ENCODE measurements at places on chromosomes 16 and 17.

GRCh38 chr17:70961341-70961740 lies 792.0 kb downstream of the KCNJ2 start:
- no peak for DNase-seq

DNA sequence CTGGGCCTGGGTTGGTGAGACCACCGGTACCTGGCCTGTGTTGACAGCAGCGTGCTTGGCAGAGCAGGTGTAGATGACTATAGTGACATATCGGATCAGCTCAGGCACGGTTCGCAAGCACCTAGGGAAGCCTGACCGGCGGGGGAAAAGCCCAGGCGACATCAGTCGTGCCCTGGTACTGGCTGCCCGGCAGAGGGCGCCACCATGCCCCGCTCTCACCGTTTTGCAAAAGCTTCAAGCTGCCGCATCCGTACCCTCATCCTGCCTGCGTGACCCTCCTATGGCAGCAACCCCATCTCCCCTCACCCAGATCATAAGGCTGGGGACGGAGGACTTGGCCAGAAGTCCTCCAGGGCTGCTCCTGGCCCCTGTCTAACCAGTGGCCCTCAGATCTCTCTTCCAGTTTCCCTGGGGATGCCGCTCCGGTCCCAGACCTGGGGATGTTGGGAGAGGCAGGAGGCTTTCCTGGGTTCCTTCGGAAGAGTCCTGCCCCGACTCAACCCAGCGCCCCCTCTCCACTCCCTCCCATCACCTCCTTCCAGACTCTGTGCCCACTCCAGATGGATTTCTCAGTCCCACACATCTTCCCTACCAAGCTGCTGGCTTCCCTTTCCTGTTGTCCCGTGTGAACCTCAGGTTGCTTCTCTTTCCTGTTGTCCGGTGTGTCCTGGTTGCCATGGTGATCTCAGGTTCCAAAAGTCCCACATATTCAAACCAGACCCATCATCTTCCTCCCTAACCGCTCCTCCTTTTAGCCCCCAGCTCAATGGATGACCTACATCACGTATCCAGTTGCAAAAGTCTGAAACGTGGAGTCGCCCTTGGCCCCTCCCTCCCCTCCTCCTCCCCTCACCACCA lies 13.7 kb downstream of the ALOX12B start:
- DNase-seq: no peak

DNA sequence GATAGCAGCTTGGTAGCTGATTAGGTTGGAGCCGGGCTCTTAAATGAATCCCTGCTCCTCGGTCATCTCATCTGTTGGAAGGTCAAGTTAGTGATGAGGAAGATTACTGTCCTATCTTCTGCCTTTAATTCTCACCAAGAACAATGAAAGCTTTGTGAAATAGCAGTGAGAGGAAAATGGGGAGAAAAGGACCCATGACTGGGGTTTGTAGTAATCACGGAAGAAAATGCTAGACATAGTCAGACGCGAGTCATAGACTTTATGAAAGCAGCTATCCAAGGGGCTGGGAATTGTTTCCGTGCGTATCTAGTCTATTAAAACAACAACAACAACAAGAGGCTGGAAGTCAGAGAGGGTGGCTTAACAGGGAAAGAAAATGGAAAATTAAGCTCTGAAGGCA lies 18.3 kb downstream of the PIK3R5 start:
- DNase-seq: no peak

- DNase-seq: no peak
Observed at GRCh38 chr16:79071424-79071823, 529.1 kb downstream of the MAF start.

- no peak for DNase-seq
Observed at GRCh38 chr17:72646176-72646575, 446.3 kb downstream of the SLC39A11 start.

DNA sequence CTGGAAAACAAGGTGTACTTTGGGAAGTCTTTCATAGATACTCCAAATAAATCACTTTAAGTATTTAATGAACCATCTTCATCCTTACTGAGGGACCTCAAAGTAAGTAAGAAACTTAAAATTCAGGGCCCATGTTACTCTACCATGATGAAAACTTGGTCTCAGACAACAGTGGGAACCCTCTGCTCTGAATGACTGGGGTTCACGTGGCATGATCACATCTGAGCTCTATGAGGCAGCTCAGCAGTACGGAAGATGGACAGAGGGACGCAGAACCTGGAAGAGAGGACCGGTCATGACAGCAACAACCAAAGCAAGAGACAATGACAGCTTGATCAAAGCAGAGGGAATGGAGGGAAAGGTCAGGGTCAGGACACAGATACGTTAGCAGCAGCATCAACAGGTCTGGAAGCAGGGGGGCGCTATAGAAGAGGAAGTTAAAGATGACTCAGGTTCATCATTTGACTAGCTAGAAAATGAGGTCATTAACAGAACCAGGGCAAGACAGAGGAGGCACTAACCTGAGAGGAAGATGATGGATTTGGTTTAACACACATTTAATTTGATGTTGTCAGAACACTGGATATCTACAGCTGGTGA lies 9.5 kb downstream of the XPO6 start:
- DNase-seq: no peak

DNA sequence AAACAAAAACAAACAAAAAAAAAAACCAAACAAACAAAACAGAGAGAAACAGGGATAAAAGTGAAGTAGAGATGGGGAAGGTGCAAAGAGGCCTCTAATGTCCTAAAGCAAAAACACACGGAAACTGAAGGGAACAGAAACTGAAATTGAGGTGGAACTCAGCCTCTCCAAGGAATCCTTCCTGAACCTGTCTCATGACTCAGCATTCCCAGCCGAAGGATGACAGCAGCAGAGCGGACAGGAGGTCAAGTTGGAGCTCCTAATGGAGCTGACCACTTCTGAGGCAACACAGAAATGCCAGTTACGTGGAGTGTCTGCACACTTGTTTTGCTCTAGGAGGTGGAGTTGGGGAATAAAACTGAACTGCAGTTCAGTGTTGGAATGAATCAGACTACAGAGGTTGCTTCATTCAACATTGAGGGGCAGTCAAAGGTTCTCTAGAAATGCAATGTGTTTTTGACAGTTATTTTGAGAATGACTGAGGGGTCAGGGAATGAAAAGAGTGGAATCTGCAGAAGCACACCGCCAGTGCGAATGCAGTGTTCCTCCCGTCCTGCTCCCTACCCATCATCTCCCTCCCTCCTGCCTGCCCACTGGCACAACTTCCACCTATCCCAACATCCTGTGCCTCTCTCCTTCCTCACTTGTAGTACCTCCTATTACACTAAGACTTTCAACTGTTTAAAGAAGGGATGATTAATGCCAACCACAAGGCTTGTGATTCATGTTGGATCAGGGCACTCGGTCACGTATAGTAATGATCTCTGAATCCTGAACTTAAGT lies 6.3 kb downstream of the UBE2O start:
- DNase-seq: no peak

- no peak for DNase-seq
Observed at GRCh38 chr17:59047616-59048015, 59.1 kb downstream of the TRIM37 start.

DNA sequence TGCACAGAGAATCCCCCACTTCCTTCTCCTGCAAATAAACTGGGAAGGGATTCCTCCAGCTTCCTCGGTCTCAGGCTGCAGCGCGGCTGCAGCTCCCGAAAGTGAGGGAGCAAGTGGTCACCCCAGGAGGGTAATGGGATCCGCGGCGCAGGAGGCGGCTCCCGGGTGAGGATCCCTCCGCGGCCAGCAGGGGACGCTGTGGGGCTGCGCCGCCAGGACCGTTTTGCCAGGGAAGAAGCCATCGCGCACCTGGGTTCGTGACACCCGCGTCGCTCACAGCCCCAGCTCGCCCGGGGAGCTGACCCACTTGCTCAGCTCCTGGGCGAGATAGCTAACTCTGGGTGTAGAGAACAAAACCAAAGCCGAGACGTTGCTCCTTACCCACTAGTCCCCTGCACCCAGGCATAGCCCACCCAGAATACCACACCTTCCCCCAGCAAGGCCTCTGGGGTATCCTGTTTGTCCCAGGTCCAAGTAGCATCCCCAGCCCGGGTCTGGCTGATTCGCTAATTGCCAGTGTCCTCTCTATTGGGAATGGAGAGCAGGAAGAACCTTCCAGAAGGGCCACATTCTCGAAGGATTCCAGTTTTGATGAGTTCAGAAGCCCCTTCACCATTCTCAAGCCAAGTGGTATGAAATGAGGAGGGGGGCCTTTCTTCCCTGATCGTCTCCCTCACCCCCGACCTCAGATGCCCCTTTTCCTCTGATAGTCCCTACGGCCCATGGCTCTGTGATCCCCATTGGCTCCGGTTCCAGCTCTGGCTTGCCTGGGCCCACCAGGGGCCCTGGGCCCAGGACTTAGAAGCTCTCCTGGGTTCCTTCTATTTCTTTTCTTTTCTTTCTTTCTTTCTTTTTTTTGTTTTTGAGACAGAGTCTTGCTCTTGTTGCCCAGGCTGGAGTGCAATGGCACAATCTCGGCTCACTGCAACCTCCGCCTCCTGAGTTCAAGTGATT lies 14.1 kb downstream of the CYGB start:
- DNase-seq: no peak

DNA sequence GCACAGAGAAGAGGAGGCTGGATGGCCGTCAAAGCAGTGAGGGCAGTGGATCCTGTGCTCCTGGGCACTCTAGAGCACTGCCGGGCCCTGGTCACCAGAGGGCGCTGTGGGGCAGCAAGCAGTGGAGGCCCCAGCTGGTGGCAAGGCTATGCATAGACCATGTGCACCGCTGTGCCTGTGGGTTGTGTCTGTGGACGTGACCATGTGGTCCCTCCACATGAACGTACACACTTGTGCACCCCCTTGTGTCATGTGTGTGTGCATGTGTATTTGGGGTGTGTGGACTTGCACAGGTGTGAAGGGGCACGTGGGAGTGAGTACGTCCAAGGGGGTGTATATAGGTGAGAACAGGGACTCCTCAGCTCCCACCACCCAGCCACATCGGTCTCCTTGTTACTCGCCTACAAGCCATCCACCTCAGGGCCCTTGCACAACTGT lies 4.4 kb upstream of the MAP2K3 start:
- DNase-seq: no peak

DNA sequence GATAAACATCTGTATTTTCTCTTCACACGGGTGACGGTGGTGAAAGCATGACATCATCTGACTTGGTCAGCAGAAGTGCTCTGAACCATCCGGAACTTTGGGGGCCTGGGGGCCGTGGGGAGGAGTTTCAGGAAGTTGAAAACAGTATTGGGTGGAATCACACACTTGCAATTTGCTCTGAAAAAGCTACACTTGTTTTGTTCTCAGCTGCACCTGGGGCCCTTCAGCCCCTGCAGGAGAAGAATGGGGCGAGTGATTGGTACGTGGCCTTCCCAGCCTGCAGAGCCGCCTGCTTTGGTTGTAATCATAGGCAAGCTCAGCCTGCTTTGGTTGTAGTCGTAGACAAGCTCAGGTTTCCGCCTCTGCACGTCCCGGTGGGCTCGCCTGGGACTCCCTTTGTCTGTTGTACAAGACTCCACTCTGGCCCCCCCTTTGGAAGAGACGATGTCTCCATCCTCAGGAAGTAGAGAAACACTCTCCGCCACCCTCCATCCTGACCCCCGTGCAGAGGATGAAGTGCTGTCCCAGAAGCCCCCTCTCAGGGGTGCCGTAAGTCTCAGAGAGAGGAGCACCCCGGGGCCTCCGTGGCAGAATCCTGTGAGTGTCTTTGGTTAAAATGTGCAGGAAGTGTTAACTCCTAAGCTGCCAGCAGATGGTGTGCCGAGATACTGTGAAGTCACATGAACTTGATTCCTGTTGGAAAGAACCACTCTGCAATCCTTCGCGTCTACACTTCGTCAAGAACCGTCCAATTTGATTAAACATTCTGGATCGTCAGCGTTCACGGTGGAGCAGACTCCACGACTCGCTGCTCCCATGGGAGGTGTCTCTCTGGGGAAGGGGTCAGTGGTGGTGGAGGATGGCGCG lies 5.4 kb downstream of the BANP start:
- no peak for DNase-seq

GRCh38 chr17:7018331-7018964 lies 4.4 kb upstream of the BCL6B start:
- DNase-seq: no peak

DNA sequence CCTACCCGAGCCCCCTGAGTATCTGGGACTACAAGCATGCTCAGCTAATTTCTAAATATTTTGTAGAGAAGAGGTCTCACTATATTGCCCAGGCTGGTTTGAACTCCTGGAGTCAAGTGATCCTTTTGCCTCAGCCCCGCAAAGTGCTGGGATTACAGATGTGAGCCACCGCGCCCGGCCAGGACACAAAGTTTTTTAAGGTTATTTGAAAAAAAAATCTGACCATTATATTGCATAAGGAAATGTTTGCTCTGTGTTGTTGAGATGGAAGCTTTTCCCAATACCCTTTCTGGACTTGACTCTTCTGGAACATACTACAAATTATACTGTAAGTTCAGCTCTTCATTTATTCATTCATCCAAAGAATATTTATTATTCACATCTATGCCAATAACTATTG lies 133.3 kb upstream of the TMEM97 start:
- no peak for DNase-seq

DNA sequence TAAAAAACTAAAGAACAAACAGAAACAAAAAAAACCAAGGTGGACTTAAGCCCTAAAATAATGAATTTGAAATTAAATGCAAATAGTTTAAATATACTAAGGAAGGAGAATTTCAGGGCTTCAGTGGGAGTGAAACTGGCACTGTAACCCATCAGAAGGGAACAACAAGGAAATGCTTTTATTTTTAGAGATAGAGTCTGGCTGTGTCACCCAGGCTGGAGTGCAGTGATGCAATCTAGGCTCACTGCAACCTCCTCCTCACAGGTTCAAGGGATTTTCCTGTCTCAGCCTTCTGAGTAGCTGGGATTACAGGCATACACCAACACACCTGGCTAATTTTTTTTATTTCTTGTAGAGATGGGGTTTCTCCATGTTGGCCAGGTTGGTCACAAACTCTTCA lies 625.2 kb upstream of the CDH8 start:
- DNase-seq: no peak

DNA sequence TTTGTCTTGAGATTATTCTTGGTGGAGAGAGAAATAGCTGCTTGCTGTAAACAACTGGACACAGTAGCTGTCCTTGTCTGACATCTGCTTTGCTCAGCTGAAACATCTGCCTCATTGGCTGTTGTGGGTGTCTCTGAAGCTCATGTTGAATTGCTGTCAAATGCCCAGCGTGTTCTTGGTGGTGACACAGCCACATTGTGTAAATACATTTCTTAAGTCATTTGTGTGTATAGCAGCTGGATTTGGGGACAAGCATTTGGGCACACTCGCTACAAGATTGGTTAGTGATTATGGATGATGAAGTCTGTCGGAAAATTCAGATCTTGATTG lies 5.3 kb downstream of the FAM234A start:
- DNase-seq: no peak

All from left renal cortex interstitium (tissue), 4 donors.